ENCODE measurements at places on chromosomes 2 and 18.
A peak's percentile ranks its signal among the peaks of the same experiment; 100 is the strongest.

DNA sequence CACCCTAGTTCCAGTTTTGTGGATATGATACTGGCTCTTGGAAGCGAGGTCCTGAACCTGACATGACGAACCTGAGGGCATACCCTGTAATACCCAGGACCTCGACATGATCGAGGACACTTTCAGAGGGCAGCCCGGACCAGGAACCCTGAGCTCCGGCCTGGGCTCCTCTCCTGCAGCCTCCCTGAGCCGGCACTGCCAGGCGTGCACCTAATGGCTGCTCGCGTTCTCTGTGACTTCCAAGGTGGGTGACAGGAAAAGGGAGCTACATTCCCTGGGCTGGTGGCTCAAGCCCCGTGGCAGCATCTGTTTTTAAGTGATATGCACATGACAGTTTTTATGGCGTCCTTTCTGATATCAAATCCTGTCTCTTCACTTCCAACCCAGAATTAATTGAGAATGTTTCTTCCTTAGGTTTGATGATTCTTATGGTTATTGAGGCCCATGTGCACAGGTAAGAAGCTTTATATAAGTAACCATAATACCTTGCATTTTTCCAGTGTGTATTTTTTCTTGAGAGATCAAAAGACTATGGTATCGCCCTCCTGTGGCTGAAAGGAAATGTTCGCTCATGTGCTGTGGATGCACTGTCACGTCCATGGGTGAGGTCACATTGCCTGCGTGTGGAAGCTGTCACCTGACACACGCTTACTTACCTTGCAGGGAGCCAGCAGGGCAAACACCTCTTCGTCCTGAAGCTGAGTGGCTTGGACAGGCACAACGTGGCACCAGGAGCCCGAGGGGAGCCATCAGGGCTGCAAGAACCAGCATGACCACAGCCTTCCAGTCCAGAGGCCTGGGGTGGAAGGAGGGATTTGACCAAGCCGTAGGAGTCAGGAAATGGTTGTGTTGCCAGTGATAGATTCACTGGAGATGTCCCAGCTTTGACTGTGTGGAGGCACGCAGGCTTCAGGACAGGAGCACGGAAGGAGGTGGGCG, 367.4 kb upstream of the MYT1L start:
- DNase-seq, result no peak

- DNase-seq, result peak; percentile 28
These were observed 112.3 kb downstream of the BCL2 start for GRCh38 chr18:63207143-63207790.

DNA sequence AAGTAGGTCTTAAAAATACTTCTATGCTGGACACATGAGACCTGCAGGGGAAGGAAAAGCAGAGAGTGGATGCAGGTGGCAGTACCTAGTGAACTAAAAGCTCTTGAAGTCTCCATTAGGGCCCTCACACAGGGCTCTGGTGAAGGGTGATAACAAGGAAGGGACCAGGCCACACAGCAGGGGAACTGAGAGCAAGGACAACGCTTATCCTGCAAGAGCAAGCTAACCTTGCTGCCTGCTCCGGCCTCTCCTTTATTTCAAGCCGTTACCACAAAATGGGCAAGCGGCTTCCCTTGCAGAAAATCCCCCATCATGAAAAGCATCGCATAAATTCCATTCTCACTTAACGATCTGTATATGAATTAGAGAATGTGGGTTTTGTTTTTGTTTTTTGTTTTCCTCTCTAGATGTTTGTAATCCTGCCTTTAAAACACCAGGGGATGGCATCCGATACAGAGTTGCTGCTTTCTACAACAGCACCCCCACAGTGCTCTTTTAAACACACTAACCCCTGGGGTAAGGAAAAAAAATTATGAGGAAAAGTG, 64.5 kb downstream of the CACNB4 start:
- DNase-seq, result no peak

DNA sequence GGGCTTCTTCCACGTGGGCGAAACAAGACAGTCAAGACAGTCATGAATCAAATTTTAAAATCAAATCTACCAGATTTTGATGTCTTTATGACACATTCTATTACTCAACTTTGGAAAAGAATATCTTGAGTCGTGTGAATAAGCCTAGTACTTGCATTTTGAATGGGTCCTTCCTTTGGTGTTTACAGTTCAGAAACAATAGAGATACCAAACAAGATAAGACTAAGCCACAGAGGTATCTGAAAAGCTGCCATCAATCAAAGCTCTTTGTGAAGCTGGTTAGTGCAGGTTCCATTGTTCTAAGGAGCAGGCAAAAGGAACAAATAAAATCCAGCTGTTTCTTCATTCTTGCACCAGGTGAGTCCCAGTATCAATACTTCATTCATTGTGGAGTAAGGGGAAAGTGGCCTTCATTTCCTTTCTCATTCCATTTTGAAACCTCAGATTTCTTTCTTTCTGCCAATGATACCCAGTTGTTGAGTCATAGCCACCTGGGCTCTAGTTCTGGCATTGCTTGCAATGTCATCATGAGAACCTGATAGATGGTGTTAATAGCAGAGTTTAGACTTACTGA, 151.7 kb upstream of the L3MBTL4 start:
- DNase-seq, result no peak

- DNase-seq, result no peak
These were observed 104.5 kb downstream of the COL6A3 start for GRCh38 chr2:237309416-237309815.

- DNase-seq, result no peak
These were observed 91.3 kb downstream of the FAM117B start for GRCh38 chr2:202726070-202726469.

DNA sequence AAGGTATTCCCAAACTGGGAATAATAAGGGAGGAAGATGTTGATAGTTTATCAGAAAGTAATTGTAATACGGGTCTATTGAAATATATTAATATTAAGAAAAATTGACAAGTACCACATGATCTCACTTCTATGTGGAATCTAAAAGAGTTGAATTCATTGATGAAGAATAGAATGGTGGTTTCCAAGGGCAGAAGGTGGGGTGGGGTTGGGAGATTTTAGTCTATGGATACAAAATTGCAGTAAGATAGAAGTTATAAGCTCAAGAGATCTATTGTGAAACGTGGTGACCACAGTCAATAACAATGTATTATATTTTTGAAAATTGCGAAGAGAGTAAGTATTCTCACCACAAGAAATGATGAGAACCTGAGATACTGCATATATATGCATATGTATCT, 38.9 kb downstream of the COL3A1 start:
- DNase-seq, result no peak

- DNase-seq, result no peak
These were observed 783.0 kb upstream of the ZEB2 start for GRCh38 chr2:145302886-145303285.

GRCh38 chr2:16023506-16024360, 83.4 kb downstream of the MYCN start:
- no peak for DNase-seq

GRCh38 chr18:78998371-78999071, 18.9 kb downstream of the SALL3 start:
- DNase-seq, result no peak

DNA sequence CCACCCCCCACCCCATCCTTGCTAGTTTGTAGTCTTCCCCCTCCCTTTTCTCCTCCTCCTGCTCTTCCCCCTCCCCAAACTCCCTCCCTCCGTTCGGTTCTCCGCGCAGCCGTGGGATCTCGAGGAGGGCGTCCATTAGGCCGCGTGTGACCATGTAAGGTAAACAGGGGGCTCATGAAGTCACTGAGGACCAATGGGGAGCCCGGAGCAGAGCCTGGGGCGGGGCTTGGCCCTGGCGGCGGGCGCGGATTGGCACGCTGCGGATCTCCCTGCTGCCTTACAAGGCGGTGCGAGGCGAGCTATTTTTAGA, 246 bp upstream of the KLF7 start:
- DNase-seq, result peak; percentile 97

GRCh38 chr18:75915941-75916623, 488.6 kb upstream of the SMIM21 start:
- DNase-seq, result no peak

DNA sequence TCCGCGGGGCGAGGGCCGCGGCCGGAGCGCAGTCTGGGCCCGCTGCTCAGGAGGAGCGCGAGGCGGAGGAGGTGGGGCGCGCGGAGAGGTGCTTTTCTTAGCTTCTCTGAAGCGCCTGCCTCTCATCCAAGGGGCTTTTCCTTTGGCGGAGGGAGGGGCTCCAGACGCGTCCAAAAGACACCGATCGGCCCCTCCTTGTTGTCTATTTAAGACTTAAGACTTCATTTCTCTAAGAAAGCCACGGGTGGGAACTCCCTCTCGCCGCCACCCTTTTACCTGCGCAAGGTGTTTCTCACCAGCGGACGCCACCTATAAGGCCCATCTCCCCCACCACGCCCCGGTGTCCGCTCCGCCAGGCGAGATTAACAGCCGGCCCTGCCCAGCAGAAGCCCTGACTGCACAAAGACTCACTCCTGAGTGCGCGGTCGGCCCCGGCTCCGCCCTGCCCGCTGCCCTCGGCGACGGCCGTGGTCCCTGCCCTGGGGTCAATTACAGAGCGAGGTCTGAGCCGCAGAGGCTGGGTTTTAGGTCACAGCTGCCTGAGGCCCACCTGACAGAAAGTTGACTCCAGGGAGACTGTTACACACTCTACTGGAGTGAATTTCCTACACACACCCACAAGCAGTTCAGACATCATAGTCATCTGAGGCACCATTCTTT, at the start of gene DSC2:
Gene DSC2, minus strand, starts transcription at position 397 of the 660 bp plus-strand sequence. CDS start 450 bp downstream, outside the sequence.
- DNase-seq, result peak; percentile 36

DNA sequence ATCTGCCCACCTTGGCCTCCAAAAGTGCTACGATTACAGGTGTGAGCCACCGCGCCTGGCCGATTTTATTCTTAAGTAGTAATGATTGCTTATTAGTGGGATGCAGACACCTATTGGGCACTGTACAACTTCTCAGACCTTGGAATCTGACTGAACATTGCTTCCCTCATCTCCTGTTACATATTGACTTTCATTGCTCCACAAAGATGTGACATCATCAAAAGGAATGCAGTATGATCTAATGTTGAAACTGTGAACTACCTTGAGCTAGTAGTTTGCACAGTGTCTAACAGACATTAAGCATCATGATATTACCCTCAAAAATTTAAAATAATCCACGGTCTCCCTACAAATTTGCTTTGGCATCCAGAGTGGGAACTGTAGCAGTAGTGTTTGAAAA, 109.8 kb upstream of the SIX2 start:
- no peak for DNase-seq

GRCh38 chr2:137888845-137889244, 75.4 kb upstream of the HNMT start:
- no peak for DNase-seq

GRCh38 chr18:22040533-22040932, 128.9 kb upstream of the GATA6 start:
- no peak for DNase-seq

DNA sequence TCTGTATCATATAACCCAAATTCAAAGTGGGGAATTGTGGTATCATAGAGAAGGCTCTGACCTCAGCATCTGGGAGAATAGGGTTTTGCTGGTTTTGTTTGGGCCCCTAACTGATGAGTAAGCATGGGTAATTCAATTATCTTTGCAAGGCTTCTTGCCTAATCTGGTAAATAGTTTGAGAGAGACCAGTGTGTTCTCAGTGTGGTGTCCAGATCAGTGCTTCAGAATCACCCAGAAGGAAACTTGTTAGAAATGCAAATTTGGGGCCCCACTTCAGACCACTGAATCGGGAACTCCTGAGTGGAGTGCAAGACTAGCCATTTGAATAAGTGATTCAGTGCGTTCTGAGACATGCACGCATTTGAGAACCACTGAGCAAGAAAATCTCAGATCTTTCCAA, 282.7 kb downstream of the EPHA4 start:
- no peak for DNase-seq

GRCh38 chr18:69844656-69845055, 103.0 kb downstream of the CD226 start:
- DNase-seq, result no peak

DNA sequence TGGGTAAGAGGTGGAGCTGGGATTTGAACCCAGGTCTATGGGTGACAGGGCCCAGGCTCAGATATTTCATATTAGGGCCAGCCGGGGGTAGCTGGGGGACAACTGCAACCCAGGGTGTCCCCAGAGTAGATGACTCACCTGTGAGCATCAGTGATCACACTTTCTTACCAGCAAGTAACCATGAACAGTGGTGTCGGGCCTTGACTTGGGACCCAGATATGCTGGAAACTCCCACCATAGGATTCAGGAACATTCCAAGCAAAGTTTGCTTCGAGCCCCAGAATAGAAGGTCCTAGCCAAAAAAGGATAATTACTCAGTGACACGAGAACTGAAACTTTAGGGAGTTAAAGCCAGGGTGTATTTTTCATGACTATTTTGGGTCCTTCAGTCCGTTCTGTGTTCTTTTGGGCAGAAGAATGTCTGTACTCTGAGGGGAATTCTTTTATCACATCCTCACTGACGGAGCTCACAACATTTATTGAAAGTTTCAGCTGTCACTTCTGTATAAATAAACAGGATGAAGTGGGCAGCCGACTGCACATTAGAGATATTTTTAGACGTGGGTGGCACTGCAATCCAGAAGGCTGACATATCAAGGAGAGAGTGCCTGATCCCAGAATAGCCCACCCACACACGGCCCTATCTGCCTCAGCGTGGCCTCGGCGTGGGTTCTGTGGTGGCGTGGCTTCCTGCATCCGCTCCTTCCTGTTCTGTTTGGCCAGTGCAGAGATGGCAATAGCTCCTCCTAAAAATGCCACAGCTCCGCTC, 45.6 kb downstream of the RAMP1 start:
- no peak for DNase-seq

DNA sequence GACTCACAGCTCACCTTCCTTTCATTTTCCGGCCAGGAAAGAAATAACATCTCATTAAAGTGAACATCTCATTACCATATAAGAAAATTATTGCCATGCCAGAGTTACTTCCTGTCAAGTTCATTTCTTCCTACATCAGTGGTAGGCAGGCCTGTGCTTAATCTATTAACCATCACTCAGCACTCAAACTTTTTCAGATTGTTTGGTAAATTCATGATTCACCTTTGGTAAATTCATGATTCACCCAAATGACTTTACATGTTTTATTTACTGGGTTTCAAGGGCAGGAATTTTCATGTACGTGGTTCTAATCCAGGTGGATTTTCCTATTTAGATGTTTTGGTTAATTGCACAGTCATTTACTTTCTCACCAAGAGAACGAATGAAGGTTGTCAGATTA, 116.5 kb downstream of the CSRNP3 start:
- no peak for DNase-seq

GRCh38 chr18:45728336-45729010, 4.5 kb downstream of the SLC14A1 start:
- DNase-seq, result no peak

DNA sequence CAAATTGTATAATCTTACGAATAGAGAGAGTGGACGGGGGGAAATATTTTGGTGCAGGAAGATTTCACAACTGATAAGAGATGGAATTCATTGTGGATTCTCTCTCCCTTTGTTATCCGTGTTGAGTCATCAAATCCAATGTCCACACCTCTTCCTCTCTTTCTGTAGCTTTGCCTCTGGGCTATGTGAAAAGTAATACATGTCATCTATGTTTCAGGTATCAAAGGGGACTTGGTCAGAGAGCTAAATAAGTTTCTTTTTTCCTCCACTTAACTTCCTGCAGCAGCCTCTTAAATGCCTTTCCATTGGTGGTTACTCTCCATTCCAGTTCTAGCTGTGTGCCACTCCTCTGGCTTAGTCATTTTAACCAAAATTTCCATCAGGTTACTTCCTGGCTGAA, 169.3 kb upstream of the NXPH2 start:
- DNase-seq, result no peak

Measured in GM13977 (cell line).